Stimulated activated CD8-positive, alpha-beta memory T cell treated with anti-CD3 and anti-CD28 coated beads, Interleukin-12 subunit alpha, Interleukin-12 subunit beta, amount 100 ng/mL, for 1 hour (primary cell): ENCODE measurements at places on chromosomes 2 and 18.

GRCh38 chr18:22186484-22186971 is 17.1 kb downstream of the GATA6 start:
- DNase-seq, result no peak

DNA sequence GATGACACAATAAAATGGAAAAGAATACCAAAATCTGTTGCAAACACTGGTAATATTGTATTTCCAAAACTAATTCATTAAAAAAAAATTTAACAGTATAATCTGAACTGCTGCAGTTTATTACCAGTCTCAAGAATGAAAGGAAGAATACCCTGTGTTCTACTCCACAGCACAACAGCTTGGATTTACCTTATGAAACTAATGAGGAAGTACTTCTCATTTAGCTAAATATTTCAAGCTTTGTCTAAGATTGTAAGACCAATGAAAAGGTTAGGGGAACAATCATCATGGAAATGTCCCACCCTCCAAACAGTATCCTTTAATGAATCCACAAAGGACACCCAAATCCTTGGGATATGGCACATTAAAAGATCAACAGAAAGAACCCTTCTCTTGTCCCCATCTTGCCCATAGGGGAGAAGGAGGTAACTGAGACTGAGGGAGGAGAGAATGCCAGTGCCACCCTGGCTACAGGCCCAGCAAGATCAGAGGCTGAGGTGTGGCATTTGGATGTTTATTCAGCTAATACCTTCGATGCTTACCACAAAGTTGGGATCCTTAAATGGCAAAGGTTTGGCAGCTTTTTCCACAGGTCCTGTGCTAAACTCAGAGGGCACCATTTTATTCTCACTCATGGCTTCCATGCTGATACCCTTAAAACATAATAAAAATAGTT is 17.7 kb downstream of the INO80C start:
- DNase-seq, result no peak

- no peak for DNase-seq
These were observed 85.6 kb downstream of the ZNF804A start for GRCh38 chr2:184683911-184684310.

DNA sequence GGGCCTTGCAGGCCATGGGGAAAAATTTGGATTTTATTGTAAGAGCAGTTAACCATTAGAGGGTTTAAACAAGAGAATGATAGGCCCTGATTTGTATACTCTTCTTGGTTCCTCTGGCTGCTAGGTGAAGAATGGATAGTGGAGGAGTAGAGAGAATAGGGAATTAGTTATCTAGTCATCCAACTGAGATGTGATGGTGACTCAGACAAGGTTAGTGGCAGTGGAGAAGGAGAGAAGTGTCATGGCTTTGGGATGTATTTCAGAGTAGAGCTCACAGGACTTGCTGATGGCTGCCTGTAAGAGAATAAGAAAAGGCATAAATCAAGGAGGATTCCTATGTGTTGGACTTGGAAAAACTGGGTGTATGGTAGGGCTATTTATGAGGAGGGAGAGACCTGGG is 169.4 kb downstream of the PLCL1 start:
- no peak for DNase-seq

DNA sequence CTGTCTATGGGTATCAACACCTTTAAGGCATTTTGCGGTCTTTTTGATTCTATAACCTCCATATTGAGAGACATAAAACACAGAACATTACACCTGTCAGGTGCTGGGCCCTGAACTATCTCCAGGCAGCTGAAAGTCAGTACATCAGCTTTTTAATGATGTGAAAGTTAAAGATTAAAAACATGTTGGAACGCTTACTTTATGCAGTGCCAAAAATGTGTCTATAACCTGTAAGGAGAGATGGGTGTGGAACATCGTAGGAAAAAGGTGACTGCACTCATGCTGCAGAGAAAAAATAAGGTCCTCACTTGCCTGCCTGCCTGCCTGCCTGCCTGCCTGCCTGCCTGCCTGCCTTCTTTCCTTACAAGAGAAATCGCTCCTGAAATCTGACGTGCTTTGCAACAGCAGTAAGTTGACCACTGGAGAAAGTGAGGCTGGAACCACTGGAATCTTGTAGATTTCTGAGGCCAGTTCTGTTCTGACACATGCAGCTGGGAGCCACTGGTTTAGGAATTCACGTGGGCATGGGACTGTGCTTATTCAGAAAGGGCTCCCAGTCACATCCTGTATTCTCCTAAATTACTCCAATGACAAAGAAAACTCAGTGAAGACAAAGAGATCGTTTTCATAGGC is 34.1 kb downstream of the BCL11A start:
- no peak for DNase-seq

DNA sequence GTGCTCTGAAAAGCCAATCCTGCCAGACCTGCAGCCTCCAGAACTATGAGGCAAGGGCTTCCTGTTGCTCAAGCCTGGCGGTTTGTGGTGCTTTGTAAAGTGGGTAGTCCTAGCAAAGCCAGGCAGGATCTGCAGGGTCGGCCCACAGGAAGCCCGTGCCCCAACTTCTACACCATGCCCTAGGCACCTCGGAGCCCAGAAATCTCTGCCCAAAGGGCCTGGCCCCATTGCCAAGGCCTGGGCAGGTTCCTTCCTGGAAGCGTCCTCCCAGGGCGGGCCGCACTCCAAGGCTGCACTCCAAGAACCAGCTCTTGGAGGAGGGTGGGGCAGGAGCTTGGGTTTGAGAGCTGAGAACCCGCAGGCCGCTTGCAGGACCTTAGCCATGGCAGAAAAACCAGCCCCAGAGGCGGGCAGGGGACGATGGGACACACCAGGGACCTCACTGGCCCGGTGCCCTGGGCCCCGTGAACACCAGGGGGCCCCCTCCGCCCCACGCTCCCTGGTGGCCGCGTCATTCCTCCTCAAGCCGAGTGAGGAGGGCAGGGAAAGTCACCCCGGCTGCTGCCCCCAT is 37.2 kb upstream of the ID2 start:
- no peak for DNase-seq

GRCh38 chr2:219829667-219830352 is 202.4 kb downstream of the SLC4A3 start:
- DNase-seq, result no peak

DNA sequence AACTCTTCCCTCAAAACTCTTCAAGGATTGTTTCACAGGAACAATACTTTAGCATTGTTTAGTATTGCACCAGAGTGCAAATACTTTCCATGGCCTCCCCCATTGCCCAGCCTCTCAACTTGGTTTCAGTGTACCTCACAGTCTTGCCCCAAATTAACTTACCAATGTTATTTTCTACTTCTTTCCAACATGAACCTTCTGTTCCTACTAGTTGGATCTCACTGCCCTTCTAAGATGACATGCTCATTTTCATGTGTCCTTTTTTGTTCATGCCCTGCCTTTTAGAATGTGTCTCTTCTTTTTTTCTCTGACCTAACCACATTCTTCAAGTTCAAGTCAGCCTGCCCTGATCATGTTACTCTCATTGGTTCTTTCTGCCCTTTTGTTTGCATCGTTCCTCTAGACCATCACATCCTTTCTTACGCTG is 4.1 kb downstream of the SPATS2L start:
- no peak for DNase-seq

GRCh38 chr2:20146401-20146800 is 78.5 kb downstream of the SDC1 start:
- DNase-seq, result no peak

DNA sequence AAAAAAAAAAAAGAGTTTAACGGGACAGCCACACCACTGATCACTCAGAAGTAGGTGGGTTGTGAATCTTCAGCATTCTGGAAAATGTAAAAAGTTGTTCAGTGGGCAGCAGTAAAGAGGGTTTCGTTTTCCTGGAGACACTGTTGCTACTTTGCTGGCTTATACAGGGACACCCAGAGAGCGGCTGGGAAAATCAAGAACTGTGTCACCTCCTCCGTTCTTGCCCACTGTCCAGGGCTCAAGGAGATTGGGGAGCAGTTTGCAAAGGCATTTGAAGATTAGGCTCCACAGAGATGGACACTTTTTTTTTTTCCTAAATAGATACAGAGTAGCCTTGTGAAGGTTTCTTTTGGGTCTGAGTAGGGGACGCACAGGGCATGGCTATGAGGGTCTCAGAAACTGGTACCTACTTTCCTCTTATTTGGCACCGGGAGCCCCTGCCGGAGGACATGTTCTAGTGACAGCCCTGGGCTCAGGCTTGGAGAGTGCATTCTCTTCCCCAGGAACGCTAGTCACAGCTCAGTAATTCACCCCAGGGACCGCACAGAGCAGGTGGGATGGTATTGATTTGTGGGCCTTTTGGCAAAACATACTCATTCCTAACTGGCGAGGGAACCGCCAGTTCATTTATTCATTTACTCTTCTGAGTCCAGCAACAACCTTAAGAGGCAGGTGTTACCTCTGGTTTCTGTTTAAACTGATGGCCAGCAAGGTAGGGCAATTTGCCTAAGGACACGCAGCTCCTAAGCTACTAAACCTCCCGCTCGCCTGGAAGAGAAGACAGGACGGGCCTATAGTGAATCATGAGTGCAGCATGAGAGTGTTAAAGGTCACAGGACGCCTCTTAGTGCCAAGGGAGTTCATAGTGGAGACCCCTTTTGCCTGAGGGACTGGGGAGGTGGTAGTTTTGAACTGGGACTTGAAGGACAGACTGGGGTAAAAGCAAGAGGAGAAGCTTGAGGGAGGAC is 53.1 kb downstream of the HPCAL1 start:
- DNase-seq, result no peak

DNA sequence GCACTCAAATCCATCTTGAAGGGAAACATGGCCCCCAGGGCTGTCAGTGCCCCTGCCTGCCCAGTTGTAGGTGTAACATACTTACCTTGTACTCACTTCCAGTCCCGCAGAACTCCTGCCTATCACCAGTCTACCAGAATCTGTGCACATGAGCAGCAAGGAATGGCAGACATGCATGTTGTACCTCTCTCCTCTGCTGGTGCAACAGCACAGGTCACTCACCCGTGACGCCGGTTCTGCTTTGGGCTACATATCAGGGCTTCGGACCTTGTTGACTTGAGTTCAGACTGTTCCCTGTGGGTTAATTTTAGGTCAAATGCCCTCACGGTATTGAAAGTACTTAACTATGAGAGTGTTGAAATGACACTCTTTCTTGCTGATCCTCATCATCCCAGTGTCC is 215.7 kb downstream of the TPGS2 start:
- DNase-seq, result no peak

DNA sequence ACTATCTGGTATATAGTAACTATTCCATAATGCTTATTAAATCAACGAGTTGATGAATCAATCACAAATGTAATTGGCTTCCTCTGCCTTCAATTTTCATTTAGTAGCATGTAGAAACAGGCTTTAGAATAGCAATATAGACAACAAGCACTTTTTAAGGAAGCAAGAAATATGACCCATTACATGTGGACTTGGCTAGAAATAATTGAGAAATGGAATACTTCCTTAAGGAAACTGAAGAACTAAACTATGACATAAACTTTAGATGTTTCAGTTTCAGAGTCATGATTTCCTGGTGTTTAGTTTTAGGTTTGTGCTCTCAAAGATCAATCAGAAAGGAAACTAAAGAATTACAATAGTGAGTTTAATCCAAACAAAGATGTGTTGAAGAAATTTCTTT is 443.8 kb downstream of the MBD2 start:
- DNase-seq, result no peak

GRCh38 chr2:43026426-43027096 is 199.8 kb downstream of the ZFP36L2 start:
- DNase-seq, result no peak

GRCh38 chr2:56871644-56872043 is 687.9 kb downstream of the CCDC85A start:
- no peak for DNase-seq

GRCh38 chr2:239536186-239536585 is 135.4 kb upstream of the HDAC4 start:
- no peak for DNase-seq

- DNase-seq, result no peak
These were observed 9.9 kb downstream of the SGPP2 start for GRCh38 chr2:222434204-222434603.

DNA sequence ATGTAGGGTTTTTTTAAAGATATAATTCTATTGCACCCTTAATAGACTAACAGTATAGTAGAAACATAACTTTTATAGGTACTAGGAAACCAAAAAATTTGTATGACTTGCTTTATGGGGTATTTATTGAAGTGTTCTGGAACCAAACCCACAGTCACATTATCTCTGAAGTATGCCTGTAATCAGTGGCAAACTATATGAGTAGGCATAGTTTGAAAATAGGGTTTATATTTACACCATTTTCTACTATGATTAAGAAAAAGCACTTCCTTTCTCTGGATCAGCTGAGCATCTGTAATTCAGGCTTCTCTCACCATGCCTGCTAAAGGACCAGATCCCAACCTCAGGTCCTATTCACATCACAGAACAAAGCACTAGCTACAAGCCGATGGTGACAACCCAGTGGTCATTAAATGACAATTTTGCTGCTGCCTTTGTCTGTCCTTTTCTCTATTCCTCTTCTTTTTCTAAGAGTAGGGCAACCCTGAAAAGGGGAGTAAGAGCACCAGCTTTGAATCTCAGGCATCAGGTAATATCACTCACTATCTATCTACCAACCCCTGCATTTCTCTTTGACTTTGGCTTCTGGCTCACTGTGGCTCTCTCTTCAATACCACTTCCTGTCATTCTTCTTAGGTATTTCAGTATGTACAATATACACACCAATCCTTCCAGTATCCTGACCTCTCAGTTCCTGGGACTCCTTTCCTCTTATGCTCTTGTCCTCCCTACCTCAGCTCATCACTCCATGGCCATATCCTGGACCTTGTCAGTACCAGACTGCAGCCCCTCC is 14.4 kb downstream of the NEMP2 start:
- DNase-seq, result no peak

GRCh38 chr2:232473467-232473890 is 14.2 kb downstream of the ECEL1 start:
- DNase-seq, result no peak

- no peak for DNase-seq
These were observed 315.1 kb downstream of the NR4A2 start for GRCh38 chr2:156017341-156017885.

GRCh38 chr2:225354281-225354774 is 45.2 kb upstream of the NYAP2 start:
- DNase-seq, result no peak

- DNase-seq, result no peak
These were observed 72.1 kb upstream of the FAM98A start for GRCh38 chr2:33671198-33671597.
